ENCODE measurements at places on chromosomes 13 and 19.

- no peak for DNase-seq
These were observed at the start of gene ELL for GRCh38 chr19:18521692-18522123. TSS of gene ELL (minus strand) at chr19:18522070. CDS start at chr19:18522055, 15 bp downstream.

DNA sequence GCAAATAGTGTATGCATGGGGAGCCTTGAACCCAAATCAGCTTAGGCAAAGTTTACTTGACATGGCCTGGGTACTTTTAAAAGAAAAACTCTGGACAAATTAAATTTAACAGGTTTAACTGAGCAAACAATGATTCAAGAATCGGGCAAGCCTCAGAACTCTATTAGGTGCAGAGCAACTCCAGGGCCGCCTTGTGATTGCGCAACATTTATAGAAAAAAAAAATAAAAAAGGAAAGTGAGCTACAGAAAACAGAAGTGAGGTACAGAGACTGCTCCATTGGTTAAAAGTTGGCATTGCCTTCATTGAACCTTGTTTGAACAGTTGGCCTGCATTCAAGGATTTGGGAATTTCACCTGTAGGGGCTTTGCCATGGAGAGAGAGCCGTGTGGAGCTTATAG lies 421.0 kb upstream of the TSHZ3 start:
- DNase-seq: no peak

- no peak for DNase-seq
These were observed 68.2 kb downstream of the RAP2A start for GRCh38 chr13:97502181-97502580.

GRCh38 chr19:15321739-15322138 lies 10.6 kb downstream of the BRD4 start:
- DNase-seq: no peak

DNA sequence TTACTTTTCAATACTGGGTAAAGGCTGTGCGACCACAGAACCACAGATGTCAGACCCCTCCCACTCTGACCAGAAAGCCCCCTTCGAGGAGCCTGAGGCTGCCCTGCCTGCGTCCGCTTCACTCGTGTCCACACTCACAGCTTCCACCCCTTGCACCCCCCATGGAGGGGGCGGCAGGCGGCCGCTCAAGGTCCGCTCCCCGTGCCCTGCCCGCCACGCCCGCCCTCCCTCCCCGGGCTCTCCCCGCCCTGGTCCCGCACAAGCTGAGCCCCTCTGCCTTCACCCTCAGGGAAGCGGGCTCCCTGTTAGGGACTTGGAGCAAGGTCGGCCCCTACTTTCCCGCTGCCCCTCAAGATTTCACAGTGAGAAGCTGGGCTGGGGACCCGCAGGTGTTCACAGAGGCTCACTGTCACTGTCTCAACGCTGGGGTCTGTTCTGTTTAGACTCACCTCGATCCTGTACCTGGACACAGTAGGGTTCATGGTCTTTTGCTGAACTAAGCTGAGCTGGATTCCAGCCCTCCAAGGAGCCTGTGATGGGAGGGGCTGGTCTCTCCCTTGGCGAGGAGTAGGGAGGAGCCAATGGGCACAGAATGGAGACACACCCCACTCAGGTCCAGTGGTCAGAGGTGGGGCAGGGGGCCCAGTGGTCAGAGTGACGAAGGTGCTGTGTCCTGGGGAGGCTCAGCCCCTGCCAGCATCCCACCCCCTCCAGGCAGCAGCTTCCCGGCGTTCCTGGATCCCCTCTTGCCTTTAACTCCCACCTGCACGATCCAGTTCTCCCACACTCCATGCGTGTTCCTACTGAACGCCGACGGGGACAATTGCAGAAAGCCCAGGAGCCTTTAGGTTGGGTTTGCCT lies 69.5 kb downstream of the SPACA7 start:
- DNase-seq: no peak

GRCh38 chr13:72834601-72835000 lies 52.7 kb downstream of the PIBF1 start:
- no peak for DNase-seq

DNA sequence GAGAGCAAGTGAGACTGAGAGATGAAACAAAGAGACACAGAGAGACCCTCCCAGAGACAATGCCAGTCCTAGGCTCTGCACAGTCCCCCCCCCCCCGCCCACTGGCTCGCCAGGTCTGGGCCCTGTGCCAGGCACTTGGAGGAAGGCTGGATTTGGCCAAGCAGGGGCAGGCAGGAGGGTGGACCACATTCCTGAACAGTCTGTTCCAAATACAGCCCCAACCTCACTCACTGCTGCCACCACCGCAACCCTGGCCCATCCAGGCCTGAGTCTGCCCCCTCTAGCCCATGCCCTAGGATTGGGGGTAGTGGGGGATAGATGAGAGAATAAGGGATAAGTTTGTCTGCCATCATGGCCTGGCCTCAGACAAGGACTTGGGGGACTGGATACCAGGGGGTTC lies 19.0 kb downstream of the CYP2F1 start:
- DNase-seq: no peak

DNA sequence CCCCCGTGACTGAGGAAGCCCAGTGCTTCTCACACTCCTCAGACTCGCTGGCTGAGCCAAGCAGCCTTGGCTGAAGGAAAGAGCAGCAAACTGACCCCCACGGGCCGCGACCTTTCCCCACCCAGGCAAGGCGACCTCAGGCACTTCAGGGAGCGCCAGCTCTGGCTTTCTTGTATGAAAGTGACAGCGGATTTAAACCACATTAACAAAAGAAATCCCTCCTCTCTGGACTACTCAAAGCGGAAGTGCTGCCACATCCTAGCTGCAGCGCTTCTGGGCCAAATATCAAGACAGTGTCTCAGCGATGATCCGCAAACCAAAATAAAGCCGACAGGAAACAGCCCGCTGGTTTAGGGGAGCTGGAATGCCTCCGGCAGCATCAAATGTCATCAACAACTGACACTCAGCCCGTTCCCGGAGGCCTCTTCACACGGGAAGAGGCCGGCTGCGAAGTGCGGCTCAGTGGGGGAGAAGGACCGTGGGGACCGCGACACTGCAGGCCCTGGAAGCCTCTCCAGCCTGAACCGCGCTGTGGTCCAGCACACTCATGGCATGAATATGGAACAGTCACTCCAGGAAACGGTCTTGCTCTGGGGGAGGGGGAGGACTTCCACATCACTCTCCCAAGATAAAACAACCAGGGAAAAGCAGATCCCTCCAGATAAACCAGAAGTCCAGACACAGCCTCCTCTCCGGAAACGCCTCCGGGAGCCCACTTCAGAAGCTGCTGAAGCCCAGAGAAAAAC lies 1.4 kb downstream of the RASA3 start:
- no peak for DNase-seq

DNA sequence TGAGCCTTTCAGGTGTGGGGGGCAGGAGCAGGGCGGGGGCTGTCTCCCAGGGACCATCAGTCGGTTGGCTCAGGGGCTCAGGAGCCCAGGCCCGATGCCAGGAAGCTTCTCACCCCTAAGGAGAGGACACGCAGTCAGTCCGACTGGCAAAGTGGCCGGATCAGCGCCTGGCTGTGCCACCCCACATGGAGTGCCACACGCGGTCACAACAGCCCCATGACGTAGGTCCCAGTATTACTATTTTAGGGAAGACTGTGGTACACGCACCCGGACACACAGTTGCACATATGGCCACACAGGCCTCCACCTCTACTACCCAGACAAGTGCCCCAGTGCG lies 29.3 kb upstream of the GRTP1 start:
- no peak for DNase-seq

DNA sequence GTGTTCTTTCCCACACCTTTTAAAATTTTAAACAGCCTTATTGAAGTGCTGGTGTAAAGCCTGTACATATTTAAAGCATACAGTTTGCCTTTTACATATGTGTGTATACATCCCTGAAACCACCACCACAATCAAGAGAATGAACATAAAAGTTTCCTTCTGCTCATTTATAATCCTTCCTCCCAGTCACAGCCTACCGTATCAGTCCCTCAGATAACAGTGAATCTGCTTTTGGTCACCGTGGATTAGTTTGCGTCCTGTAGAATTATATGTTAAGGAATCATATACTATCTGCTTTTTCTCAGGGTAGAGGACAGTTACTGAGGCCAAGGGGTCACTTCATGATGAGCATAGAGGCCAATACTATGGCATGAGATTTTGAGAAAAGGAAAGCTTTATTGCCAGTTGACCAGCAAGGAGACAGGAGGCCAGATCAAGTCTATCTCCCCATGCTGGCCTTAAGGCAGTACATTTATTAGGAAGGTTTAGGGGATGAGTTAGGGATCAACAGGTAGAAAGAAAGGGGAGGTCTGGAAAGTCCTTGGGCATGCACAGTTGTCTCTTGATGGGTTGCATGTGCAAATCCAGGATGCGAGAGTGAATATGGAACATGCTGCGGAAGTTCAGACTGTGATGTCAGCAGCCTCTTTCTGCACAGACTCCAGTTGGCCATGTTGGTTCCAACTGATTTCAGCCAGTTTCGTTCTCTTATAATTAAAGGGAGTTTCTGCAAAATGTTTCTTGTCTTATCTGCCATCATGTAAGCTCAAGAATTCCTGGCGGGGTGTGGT lies 36.3 kb upstream of the LSM14A start:
- no peak for DNase-seq

Measured in mesothelial cell of epicardium (in vitro differentiated cells).